ENCODE measurements at places on chromosomes 16 and 17. TPM values are rescaled to one million over a fixed set of nuclear protein-coding genes. Genes with fewer than 3 reads are reported as not detected.

The SRCIN1 gene
- not detected for polyA plus RNA-seq

The CLDN7 gene
- polyA plus RNA-seq, result 3.1 TPM

The RAC3 gene
- polyA plus RNA-seq, result 0.44 TPM

The NFATC2IP gene
- 29.3 TPM for polyA plus RNA-seq

The NPIPB8 gene
- polyA plus RNA-seq, result not detected

The SCGB1C2 gene
- not detected for polyA plus RNA-seq
